ENCODE measurements at places on chromosomes 11 and 22.

DNA sequence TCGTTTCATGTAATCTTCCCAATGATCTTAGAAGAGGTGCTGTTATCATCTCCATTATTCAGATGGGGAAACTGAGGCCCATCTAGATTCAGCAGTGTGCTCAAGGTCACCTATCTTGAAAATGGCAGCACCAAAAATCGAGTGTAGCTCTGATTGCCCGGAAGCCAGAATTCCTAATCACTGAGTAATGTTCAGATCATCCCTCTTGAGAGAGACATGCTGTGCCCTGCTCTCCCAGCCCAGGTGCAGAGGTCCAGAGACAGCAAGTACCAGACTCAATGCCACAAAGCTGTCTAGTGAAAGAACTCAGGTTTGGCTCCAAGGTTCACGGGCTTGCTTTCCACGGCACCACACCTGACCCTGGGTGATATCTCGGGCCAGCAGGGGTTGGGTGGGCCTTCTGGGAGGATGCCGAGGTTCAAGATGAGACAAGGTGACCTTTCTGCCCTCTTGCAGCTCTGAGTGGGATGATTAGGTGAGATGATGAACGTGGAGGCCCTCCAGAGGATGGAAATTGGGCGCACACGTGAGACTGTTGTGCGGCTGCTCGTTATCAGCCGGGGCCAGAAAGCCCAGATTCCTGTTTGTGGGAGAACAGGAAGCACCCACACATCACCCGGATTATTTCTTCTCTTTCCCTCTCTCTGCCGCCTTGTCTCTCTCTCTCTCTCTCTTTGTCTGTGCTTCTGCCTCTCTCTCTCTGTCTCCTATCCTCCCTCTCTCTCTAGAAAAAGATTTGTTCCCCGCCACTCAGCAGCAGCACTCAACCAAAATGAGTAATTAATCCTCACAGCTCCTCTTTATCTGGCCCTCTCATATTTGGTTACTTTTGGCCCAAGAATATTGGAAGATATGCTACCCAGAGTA is 19.0 kb upstream of the RASD2 start:
- no peak for DNase-seq

- no peak for DNase-seq
Measured at GRCh38 chr11:66570079-66570849, 1.9 kb upstream of the CTSF start.

GRCh38 chr11:36427079-36427478 is 83.0 kb downstream of the TRAF6 start:
- DNase-seq = no peak

DNA sequence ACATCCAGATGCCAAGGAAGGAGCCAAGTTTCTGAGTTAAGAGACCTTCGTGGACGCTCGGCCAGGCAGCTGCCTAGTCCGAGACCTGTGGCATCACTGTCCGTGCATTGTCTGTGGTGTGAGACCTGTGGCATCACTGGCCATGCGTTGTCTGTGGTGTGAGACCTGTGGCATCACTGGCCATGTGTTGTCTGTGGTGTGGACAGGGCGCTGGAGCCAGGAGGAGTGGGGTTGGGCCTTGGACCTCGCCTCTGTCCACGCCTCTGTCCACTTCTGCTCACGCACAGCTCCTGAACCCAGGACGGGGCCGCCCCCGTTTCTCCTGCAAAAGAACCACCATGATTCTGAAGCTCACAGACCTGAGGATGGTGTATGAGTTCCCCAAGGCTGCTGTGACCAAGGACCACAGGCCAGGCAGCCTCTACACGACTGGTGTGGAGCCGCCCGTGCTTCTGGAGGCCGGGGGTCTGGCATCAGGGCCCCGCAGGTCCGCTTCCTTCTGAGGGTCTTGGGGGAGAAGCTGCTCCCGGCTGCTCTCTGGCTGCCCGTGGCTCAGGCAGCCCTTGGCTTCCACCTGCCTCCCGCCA is 1218.3 kb downstream of the BRD1 start:
- no peak for DNase-seq

DNA sequence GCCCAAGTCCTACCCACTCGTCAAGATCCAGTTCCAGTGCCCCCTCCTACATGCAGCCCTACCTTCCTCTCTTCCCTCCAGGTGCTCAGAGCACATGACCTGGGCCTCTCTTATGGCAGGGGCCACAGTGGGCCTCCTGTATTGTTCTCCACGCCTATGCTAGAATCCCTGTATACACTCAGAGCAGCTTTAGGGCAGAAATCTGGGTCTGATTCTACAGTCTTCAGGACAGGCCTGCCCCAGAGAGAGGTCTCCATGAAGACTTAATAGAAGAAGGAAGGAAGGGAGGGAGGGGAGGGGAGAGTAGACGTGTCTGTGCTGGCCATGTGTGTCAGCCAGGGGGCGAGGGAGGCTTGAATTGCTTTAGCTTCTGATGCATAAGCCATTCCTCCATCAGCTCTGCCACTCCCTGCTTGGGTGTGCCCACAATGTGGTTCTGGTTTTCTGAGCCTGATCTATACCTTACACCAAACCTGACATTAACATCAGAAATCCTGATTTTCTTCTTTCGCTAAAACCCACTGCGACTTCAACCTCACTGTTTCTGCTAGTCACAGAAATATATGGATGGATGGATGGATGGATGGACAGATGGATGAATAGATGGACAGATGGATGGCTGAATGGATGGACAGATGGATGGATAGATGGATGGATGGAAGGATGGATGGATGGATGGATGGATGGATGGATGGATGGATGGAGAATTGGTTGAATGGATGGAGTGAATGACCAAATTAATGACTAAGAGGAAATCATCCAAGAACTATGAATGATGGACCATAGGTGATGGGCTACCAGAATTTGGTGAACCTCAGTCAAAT is 56.6 kb upstream of the PRDM11 start:
- no peak for DNase-seq

DNA sequence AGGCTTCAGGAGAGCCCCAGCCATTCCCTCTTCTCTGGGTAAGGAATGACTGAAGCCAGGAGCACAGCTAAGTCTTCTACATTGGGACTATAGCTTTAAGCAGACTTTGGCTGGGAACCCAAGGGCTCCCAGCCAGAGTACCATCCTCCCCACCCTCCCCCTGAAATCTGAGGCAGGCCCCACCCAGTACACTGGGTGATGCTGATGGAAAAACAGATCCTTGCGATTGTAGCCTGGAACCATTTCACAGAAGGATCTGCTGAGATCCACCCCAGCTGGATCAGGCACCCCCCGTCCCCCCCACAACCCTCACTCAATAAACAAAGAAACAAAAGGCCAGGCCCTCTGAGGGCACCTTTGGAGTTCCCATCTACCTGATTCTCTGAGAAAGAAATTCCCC is 39.8 kb downstream of the IL18BP start:
- no peak for DNase-seq

- DNase-seq = no peak
Measured at GRCh38 chr11:15223318-15223717, 108.6 kb downstream of the INSC start.

DNA sequence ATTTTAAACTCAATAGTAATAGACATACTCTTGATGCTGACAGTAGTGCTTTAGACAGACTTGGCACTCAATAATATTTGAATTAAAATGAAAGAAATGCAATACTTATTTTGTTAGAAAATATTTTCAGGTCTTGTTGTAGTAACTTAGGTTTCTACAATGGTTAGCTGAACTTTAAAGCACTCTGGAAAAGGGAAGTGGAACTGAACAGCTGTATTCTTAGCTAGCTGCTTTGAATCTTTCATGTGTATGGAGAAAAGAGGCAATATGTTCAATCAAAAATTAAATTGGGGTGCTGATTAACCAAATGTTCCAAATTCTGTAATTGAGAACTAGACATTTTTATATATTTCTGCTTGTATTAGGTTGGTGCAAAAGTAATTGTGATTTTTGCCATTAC is 517.9 kb upstream of the RAG2 start:
- no peak for DNase-seq

- DNase-seq = no peak
Measured at GRCh38 chr11:19892876-19893275, 180.2 kb downstream of the NAV2 start.

DNA sequence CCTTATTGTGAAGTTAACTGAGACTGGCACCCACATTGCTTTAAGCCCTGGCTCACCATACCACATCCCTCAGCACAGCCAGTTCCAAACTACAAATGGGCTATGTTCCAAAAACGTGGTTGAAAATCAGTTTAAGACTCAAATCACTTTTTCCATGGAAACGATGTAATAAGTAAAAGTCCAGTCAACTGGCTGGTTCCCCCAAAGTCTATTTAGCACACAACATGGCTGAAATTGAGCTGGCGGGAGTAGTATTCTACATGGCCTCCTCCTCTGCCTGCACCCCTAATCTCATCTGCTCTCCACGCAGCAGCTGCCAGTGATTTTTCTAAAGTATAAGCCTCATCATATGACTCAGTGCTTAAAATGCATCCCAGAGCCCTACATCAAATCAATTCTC is 40.9 kb upstream of the BIRC3 start:
- DNase-seq = no peak

DNA sequence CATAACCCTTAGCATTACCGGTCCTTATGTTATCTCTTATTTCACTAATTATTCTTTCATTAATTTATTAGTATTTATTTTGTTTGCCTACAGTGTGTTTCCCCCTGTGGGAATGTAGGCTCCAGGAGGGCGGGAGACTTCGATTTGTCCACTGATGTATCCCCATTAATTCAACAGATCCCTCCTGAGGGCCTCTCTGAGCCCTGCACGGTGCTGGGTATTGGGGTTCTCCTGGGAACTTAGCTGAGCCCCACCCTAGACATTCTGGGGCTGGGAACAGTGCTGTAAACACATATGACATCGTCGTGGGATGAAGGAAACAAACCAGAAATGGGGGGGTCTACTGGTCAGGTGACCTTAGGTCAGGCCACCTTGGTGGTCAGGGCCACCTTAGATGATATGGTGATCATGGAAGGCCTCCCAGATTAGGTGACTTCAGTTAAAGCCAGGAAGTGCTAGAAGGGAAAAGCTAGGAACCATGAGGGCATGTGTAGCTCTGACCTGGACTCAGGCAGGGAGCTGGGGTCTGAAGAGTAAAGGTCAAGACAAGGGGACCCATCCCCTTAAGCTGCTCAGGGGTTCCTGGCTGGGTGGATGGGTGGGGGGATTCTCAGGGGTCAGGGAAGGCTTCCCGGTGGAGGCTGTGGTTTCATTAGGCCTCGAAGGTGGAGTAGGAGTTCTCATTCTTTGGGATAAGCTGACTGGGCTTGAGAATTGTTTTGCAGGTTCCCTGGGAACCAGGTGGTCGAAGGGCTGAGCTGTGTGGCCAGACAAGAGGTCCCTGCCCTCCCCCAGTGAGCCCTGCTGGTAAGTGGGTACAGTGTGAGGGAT is 1.0 kb downstream of the PHETA2 start:
- DNase-seq = no peak

DNA sequence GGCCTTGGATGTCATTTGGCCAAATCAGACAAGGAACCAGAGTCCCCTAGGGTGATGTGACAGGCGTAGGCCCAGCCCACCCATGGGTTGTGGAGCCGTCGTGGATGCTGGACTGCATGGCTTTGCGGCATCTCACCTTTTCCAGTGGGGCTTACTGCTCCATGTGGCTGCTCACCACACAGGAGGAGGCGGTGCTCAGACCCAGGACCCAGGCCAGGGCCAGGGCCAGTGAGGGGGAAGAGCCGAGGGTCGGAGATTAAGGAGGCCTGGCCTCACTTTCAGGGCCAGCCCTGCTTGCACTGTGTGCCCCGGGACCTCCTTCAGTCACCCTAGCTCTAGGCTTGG is 105.6 kb downstream of the ST3GAL4 start:
- DNase-seq = no peak

- DNase-seq = no peak
Measured at GRCh38 chr22:22181341-22181850, 63.2 kb upstream of the VPREB1 start.

GRCh38 chr11:62999649-63000048 is 14.9 kb upstream of the SLC22A6 start:
- DNase-seq = no peak

DNA sequence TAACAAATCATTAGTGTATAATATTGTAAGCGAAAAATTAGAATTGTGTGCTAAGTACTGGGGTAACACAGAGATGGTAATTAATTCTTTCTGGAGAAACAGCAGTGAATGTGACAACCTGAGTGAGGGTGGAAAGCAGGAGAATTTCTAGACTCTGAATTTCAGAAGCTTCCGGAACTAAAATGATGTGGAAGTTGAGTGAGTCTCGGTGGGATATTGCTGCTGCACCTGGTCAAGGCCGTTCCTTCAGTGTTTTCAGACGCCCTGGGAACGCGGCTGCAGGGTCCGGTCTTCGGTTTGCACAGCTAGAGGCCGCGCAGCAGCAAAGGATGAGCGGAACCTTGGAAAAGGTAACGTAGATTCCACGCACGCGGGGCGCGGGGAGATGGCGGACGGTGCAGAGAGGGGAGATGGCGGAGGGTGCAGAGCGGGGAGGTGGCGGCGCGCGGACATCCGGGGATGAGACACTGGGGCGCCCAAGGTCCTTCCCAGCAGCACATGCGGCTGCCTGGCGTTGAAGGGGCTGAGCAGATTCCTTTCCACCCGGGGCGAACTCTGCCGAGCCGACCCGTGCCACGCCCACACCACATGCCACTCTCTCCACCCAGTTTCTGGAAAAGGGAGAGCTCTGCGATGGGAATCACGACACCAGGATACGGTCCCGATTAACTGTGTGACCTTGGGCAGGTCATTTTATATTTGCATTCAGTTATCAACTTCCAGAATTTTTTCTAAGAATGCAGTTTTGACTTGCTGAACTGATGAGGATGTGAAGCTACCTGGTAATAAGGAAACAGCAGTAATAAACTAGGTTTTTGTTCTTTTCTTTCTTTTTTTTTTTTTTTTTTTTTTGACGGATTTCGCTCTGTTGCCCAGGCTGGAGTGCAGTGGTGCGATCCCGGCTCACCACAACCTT is at the start of gene MRPL48:
TSS of gene MRPL48 (plus strand) at position 232 of the 916 bp plus-strand sequence. CDS start at position 330, 98 bp downstream.
- DNase-seq = peak; percentile 96

DNA sequence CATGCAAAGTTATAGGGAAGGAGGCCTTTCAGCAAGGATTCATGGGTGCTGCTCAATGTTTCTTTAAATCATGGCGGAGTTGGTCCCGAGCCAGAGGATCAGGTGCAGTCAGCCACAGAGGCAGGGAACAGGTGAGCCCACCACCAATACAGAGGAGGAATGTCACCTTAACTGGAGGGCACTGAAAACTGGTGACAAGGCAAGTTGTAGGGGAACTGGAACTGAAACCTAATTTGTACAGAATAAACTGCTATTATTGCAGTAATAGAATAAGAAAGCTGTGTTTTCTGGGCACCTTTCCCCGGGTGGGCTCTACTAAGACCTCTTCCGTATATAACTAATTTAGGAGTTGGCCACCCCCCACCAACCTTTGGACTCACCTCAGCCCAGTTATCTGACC is 296.0 kb upstream of the NARS2 start:
- DNase-seq = no peak

DNA sequence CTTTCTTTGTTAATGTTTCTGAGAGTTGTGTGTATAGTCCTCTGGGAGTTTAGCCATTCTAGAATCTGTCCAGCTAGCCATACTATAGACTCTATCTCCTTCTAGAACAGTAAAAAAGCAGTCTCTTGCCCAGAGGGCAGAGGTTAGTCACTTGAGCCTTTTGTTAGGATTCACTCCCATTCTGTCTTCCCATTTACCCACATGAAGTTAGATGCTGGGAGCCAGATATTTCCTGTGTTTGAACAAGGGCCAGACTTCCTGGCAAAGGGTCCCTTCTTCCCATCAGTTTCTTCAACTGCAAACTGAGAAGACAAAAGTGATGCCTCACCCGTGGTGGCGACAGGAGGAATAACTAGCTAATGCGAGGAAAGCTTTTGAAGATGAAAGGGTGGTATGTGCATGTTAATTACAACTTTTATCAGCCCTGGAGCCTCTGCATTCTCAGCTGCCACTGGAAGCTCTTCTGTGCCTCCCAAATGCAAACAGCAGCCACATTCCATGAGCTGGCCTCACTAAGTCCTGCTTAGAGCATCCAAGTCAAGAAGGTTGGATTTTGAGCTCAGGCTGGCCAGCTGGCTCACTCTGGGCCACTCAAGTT is 12.8 kb downstream of the CD44 start:
- no peak for DNase-seq

All from LoVo (cell line).